ENCODE measurements at places on chromosomes 7 and 10.

- no peak for DNase-seq
Measured at GRCh38 chr7:66627881-66628360, 760 bp upstream of the KCTD7 start.

DNA sequence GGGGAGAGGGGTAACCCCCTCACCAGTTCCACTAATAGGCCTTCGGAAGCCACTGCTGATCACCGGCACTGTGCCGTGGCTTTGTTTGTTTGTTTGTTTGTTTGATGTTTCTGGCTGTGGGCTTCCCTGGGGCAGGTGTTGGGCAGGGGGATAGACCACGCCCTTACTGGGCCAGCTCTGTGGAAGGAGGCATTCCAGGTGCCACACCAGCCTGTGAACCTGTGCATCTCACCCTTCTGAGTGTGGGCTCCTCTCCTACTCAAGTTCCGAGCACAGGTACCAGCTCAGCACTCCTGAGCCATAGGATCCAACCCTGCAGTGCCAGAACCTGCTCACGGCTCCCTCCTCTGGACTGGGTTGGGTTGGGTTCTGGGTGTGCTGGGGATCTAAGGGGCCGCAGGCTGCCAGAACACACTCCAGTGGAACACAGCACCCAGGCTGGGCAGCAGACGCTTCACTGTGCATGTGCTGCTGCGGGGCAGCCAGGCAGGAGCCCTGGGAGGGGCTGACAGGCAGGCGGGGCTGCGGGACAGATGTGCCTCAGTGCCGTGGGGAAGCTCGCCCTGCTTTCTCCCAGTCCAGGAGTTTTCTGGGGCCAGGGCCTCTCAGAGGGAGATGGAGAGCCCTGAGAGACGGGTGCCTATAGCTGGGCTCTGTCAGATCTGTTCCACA lies 1053.9 kb downstream of the CNTNAP2 start:
- DNase-seq: no peak

DNA sequence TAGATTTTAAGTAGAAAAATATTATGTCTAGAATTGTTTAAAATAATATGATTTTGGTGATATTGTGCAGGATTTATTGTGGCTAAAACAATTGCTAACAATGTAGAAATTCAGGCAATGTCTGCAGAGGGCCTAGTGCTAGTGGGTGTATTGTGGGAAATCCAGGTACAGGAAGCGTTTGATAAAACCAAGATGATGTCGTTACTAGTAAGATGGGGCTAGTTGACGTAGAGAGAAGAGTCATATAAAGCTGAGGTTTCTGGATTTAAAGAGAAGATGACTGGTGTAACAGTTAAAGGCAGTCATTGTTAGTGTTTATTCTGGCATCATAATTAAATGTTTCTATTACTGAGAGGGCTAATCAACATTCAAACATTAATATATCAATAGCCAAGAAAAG lies 43.5 kb downstream of the ADK start:
- no peak for DNase-seq

DNA sequence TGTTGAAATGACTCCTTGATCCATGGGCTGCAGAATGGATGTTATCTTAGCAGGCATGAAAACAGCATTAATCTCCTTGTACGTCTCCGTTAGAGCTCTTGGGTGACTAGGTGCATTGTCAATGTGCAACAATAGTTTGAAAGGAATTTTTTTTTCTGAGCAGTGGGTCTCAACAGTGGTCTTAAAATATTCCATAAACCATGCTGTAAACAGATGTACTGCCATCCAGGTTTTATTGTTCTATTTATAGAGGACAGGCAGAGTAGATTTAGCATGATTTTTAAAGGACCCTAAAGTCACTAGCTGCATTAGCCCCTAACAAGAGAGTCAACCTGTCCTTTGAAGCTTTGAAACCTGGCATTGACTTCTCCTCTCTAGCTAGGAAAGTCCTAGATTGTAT lies 64.0 kb downstream of the NRF1 start:
- DNase-seq: no peak

GRCh38 chr7:155509725-155510551 lies 36.4 kb downstream of the CNPY1 start:
- DNase-seq: no peak

- DNase-seq: no peak
Measured at GRCh38 chr7:68537051-68537773, 1061.1 kb upstream of the AUTS2 start.
